ENCODE measurements at places on chromosomes 2 and 18.

DNA sequence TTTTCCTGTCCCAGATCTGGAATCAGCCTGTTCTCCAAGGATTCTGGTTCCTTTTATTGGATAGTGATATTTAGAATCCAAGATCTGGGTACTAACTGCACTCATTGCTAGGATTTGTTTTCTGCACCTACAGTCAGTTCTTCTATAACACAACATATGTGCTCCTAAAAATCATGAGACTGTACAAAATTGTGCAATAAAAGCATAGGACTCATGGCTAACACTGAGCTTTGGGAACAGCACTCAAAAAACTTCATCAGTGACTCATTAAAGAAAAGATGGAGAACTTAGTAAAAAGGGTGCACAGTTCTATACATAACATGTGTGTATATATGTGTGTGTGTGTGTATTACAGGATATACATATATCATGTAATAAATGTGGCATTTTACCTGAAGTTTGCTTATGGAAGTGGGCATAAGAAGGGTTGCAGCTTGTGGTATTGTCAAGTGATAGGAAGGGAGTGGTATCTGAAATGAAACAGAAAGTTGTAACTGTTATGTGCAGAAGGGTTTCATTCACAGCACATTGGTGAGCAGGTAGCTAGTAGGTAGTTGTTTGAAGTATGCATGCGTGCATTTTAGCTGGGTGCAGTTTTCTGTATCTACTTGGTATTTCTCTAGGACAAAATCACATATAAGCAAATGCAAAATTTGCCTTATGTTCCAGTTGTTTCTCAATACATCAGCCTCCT is 5.9 kb upstream of the SCYGR2 start:
- no peak for DNase-seq

DNA sequence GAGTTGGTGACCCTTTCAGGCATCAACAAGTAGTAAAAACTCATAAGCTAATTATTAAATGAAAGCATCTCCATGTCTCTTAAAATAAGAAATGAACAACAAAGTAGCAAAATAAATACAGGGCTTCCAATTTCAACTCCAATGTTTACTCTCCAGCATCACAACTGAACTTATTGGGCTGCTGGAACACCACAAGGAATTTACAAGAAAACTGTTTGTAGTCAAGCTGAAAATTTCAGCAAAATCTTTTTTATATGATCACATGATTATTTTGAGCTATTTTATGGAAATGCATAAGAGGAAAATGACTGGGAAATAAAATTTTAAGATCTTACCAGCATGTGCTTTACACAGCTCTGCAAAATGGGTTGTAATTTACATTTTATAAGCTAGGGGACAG is 28.1 kb downstream of the COBLL1 start:
- no peak for DNase-seq

GRCh38 chr18:57431467-57432080 is 3.6 kb upstream of the ONECUT2 start:
- DNase-seq = no peak

- no peak for DNase-seq
Observed at GRCh38 chr2:235024931-235025773, 73.3 kb downstream of the SH3BP4 start.

GRCh38 chr18:21177822-21178221 is 64.2 kb upstream of the GREB1L start:
- DNase-seq = no peak

DNA sequence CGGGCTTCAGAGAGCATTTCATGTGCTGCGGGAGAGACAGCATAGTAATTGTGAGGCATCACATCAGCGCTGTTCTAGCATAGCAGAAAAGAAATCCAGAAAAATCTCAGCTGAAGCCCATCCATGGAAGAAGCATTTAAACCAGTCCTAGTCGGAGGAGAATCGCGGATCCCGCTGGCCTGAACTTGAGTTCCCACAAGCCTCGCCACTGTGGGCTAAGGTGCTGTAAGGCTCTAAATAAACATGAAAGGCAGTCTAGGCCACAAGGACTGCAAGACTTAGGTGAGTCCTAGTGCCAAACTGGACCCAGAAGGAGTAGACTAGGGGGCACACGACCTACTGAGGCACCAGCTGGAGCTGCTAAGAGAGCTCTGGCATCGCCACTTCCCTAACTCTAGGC is 1225.3 kb upstream of the CHAC2 start:
- DNase-seq = no peak
